ENCODE measurements at places on chromosomes 13 and 19.

DNA sequence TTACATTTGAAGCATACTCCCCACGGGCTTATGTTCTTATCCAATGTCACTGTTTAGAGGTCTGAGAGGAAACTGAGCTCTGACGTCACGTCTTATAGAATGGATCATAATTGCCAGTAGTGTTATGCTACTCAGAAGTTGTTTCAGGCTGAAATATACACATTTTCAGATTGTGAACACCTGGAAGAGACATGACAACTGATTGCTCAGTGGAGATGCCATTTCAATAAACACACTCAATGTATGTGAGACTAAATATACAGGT lies 17.3 kb downstream of the FLT1 start:
- no peak for DNase-seq

GRCh38 chr19:10634963-10635362 lies 9.6 kb downstream of the SLC44A2 start:
- DNase-seq: no peak

- DNase-seq: no peak
These were observed 9.3 kb upstream of the PEAK3 start for GRCh38 chr19:2291185-2291751.

DNA sequence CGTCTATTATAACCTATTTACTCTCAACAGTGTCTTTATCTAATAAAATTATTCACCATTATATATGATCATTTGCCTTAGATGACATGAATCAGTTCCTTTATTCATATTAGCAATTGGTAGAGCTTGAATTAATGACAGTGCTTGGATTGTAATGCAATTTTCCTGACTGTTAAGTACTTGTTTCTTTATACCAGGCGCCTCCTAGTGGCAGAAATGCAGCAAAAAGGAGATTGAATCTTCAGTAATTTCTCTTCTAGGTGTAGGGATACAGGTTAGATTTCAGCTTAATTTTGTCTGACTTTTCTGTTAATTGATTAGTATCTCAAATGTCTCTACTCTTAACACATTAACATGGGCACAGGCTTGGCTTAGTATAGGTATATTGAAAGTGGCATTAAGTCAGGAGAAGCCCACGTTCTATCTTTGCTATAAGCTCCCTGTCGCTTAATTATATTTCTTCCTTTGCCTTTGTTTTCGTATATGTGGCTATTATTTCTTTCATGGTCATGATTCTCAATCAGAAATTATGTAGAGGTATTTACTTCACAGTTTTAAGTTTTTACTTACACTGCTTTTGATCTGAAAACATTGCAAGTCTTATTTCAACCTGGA lies 9.1 kb upstream of the LHFPL6 start:
- peak; percentile 35 for DNase-seq

DNA sequence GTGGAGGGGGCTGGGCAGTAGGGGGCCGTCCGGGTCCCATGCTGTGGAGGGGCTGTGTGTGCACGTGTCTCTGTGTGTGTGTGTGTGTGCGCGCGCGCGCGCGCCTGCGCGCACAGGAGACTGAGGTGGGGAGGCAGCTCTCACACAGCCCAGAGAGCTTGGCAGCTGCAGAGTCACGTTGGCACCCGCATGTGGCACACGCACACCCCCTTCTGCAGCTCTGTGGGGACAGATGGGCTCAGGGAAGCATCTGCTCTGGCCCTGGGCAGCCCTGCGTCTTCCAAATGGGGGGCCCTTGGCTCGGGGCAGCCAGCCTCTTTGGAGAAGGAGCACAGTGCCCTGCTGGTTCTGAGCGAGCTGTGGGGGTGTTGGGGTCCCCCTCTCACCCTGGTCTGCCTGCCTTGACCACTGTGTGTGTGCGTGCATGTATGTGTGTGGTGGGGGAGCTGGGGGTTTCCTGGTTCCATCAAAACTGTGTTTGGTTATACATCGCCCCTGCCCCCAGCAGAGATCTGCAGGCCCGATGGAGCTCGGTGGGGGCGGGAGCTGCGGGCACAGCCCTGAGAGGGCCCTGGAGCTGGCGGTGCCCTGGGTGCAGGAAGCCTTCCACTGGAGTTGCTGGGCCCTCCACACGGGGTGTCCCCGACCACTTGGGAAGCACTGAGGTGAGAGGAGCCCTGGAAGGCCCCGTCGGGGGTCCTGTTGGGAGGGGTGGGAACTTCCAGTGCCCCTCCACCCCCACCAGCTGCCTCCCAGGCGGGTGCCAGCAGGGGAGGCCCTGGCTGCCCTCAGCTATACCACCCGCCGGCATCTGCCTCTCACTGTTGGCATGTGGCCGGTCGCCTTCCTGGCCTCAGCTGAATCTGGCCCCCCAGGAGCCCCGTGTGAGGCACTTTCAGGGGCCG lies 67.1 kb downstream of the KDM4B start:
- no peak for DNase-seq

DNA sequence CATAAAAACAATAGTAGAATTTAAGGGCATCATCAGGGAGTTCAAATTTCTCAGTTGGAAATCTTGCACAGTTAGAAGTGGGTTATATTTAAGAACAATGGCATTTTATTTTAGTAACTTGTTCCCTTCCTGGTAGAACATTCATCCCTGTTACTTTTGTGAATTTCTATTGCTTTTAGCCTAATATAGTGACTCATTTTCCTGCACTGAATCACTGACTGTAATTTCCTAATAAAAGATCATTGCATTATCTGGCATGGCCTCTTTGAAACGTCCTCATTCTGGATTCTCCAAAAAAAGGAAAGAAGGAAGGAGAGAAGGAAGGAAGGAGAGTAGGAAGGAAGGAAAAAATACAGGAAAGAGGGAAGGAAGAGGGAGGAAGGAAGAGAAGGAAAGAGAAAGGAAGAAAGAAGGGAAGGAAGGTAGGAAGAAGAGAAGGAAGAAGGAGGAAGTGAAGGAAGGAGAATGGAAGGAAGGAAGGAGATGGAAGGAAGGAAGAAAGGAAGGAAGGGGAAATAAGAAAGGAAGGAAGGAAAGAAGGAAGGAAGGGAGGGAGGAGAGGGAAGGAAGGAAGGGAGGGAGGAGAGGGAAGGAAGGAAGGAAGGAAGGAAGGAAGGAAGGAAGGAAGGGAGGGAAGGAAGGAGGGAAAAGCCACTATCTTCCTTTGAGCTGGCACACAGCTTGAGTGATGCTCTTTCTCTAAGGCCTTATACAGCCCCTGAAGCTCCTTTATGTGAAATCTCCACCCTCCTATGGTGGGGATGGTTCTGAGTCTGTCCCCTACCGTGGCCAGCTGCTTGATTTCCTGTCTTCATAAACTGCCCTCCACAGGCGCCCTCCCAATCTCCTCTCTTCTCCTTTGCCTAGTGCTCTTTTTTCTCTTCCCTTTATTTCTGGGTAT lies 29.8 kb upstream of the TM9SF2 start:
- DNase-seq: no peak

GRCh38 chr19:42563352-42564210 lies 31.1 kb downstream of the CEACAM8 start:
- peak; percentile 17 for DNase-seq

DNA sequence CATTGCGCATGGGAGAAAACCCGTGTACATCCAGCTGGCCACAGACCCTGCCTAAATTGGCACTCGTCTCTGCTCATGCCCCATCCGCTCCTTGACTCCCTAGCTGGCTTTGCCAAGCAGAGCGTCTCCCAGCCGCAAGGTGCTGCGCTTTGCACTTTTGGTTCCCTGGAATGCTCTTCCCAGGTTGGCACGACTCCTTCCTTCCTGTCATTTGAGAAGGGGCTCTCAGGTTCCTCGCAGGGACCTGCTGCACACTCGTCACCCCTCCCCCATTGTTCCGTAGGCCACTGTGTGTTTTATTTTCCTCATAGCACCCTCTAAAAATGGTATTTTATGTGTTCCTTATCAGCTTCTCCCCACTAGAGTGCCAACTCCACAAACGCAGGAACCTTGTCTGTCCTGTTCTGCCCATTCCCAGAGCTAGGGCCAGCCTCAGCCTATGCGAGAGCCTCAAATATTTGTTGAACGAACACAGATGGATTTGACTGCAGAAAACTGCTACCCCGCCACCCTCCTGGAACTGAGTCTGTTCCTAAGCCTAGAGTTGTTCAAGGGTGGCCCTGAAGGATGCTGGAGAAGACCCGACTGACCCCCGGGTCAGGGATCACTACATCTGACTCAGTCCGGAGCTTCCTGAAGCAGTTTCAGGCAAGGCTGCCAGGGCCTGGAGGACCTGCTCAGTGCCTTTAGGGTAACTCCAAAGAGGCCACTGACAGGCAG lies 8.4 kb upstream of the CEBPA start:
- DNase-seq: no peak

DNA sequence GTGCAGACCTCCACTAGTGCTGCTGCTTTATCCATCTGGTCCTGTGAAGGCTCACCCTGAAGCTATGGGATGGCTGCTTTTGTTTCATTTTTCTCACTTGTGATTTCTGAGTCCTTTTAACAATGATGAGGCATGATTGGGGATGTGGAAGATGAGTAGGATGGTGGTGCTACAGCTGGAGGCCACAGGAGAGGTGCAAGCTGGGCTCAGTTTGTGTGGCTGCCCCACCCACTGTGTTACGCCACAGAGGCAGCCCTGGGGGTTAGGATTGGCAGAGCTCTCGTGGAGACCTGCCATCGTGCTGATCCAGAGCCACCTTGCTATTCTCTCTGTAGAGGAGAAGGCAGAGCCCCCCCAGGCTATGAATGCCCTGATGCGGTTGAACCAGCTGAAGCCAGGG lies 19.6 kb upstream of the QTRT1 start:
- DNase-seq: no peak

DNA sequence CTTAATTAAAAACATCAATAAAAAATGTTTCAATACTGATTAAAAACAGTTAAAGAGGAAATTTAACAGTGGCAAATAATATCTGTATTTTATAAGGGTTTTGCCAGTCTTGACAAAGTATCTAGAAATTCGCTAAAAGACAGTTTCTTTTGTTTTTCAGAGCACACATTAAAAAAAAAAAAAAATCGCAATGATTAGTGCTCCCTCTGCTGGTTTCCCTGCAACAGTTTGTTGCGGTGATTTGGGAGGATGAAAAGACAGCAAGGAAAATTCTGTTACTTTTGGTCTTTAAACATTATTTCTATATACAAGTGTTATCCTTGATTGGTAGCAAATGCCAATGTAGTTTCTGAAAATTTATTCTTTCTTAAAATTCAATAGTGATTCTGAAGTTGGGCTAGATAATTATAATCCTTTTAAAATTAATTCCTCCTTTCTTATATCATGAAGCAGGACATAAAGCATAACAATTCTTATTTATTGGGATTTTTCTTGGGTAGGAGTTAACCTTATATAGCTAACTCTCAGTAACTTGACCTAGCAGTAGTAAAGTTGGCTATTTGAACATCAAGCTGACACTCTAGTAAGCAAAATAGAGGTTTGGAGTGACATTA lies 23.1 kb upstream of the SPRY2 start:
- no peak for DNase-seq

- DNase-seq: no peak
These were observed 614.2 kb downstream of the SLITRK5 start for GRCh38 chr13:88285329-88285728.

- peak; percentile 35 for DNase-seq
These were observed at the start of gene KCNK6 for GRCh38 chr19:38319421-38320258. KCNK6 (plus strand) TSS chr19:38319845; CDS start chr19:38319951, 106 bp downstream.

DNA sequence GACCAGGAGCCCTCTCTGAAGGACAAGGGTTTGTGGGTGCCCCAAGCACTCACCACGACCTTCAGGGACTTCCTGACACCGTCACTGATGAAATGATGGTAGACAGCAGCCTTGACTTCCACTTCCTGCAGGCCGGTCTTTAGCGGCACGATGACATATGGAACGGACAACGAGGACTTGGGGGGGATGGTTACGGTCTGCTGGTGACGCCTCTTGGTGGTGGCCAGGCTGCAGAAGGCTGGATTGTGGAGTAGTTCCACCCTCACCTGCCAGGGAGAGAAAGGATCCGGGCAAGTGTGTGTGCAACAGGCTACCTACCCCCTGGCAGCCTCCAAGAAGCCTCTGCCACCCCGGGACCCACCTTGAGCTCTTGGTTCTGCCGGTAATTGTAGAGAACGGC lies 23.2 kb downstream of the C3 start:
- no peak for DNase-seq

DNA sequence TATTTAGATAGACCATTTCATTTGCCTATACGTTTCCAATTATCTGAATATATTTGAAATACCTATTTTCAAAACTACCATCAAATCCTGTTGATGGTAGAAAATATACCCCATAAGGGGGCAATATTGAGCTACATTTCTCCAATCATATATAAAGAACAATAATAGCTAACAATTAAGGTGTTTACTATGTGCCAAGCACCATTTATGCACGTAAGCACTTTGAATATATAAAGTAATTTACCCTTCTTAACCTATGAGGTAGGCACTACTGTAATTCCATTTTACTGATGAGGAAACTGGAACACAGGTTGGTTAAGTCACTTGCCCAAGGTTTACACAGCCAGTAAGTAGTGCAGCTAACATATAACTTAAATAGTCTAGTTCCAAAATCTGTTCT lies 79.2 kb downstream of the UBL3 start:
- DNase-seq: no peak

- DNase-seq: no peak
These were observed 32.2 kb downstream of the MTRF1 start for GRCh38 chr13:41231025-41231677.

DNA sequence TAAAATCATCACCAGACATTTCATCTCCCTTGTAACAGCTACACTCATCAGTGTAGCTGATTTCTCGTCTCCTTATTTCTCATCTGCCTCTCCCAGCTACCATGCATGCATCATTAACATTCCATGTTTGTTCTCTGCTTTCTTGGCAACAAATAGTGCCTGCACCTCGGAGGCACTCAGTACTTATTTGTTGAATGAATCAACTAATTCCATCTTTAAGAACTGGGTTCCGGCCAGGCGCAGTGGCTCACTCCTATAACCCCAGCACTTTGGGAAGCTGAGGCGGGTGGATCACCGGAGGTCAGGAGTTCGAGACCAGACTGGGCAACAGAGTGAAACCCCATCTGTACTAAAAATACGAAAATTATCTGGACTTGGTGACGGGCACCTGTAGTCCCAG lies 63.9 kb upstream of the GTF3A start:
- DNase-seq: no peak

- no peak for DNase-seq
These were observed 5.4 kb downstream of the DIAPH3 start for GRCh38 chr13:60158321-60158801.

GRCh38 chr19:49863935-49864320 lies 3.4 kb downstream of the PNKP start:
- DNase-seq: no peak

All from stimulated activated naive CD8-positive, alpha-beta T cell treated with anti-CD3 and anti-CD28 coated beads, Interleukin-15, amount 100 ng/mL, for 72 hours (primary cell).